ENCODE measurements at places on chromosomes 3 and 15.

GRCh38 chr3:138065949-138066348 lies 49.5 kb downstream of the DZIP1L start:
- DNase-seq = no peak

- DNase-seq = no peak
Observed at GRCh38 chr3:71088019-71088708, 495.4 kb downstream of the FOXP1 start.

DNA sequence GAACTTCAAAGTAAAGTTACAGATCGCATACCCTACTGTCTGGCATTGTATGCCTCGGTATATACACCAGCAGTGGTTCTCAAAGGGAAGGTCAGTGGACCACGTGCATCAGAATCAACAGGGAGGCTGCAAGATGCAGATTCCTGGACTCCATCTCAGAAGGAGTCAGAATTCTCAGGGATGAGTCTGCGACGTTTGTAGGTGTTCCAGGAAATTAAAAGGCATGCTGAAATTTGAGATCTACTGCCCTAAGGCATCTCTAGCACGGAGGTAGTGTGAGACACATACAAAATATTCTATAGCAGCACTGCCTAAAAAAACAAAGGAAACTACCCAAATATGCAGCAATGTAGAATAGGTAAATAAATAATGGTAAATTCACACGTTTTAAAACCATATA lies 136.8 kb upstream of the BNIP2 start:
- DNase-seq = no peak

DNA sequence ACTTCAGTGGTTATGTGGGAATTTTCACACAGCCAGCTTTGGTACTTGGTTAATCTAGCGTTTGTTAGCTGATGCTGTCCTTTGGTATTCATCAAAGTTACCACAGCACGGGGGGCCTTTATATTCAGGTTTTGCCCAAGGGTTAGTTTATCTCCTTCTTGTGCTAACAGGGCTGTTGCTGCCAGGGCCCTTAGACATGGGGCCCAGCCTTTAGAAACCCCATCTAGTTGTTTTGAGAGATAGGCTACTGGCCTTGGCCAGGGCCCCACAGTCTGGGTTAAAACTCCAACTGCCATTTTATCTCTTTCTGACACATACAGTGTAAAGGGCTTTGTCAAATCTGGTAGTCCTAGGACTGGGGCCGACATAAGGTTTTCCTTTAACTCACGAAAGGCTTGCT lies 7.5 kb upstream of the DNAAF4 start:
- DNase-seq = no peak

DNA sequence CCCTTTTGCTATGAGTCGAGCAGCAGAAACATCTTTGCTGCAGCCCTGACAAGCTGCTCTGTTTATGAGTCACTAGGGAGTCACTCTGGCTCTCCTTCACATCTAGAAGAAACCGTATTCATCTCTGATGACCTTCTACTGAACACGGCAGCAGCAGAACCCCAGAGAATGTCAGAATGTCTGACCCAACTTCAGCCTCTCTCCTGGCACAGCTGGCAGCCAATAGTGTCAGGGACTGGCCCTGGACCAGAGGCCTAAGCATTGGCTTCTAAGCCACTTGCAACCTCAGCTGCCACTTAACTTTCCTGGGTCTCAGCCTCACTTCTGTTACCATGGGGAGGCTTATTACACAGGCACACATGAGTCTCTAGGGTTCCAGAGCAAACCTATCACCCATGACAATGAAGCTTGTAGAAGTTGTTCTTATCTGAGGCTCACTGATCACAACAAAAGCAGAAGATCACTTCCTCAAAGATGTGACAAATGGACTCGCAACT lies 184.1 kb upstream of the TLE3 start:
- no peak for DNase-seq

DNA sequence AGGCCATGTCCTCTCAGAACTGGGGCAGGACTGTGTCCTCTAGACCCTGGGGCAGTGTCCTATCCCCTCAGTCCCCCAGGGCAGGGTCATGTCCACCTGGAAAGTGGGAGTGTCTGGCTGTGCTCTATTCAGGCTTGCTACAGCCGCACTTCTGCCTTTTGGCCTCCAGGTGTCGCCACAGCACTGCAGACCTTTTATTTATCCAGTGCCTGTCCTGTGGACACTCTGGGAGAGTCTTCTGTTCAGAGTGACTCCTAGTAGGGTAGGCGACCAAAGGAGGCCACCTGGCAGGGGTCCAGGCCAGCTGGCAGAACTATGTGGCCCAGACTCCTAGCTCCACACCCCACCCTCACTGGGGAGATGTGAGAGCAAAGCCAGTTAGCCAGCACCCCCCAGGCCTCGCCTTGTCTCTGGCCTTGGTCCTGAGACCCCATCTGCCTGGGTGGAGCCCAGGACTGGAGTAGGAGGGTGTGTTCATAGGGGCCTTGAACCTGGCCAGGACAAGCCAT lies 3.9 kb downstream of the TMIE start:
- DNase-seq = peak; percentile 74

DNA sequence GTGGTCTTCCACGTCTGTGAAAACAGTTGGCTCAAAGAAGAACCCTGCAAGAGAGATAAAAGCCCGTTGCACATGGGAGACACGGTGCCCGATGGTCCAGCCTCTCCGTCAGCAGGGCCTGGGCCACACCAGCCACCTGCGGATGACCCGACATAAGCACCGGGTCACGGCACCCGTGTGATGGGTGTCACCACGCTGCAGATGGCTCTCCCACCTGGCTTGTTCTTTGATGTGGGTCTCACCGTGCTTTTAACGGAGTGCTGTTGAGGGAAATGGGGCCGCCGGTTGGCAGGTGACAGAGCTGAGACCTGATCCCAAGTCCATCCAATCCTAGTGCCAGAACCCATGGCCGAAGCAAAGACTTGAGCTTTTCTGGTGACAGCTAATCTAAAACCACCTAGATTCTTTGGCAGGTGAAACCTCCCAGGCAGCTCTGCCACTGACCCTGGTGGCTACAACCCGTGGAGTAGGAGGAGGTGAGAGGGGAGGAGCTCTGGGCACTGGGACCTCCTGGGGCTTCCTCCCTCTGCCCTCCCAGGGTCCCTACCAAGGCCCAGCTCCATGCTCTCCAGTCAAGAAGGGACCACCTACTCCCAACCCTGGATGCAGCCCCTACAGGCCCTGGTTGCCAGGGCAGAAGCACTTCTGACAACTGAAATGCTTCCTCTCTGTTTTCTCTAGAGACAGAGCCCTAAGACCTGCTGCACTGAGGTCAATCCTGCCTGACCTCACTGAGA lies 23.4 kb upstream of the SLC41A3 start:
- DNase-seq = no peak
